ENCODE measurements at places on chromosomes 1 and 21.
A peak's percentile ranks its signal among the peaks of the same experiment; 100 is the strongest.

GRCh38 chr1:207223162-207223561, 98.3 kb upstream of the CD55 start:
- DNase-seq = no peak

DNA sequence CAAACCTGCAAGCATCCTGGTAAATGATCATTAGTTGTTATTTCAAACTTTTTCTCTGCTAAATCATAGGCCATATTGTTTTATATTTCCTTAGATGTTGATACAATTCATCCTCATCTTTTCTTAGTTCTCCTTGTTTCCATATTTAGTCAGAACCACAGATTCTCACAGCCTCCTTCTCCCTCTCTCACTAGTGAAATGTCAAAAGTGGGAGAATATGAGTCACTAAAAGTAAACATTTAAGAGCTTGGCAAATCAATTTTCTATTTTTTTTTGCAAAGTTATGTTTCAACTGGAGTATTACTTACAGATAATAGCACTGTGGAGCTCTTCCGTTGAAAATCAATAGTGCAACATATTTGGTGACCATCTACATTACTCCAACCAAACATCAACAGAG, 308.8 kb downstream of the COL11A1 start:
- DNase-seq = no peak

GRCh38 chr1:27366113-27366410, 699 bp downstream of the MAP3K6 start:
- peak; percentile 67 for DNase-seq

GRCh38 chr1:245704765-245705164, 550.0 kb downstream of the KIF26B start:
- no peak for DNase-seq

GRCh38 chr1:17236779-17237560, 11.9 kb upstream of the PADI3 start:
- DNase-seq = peak; percentile 88

DNA sequence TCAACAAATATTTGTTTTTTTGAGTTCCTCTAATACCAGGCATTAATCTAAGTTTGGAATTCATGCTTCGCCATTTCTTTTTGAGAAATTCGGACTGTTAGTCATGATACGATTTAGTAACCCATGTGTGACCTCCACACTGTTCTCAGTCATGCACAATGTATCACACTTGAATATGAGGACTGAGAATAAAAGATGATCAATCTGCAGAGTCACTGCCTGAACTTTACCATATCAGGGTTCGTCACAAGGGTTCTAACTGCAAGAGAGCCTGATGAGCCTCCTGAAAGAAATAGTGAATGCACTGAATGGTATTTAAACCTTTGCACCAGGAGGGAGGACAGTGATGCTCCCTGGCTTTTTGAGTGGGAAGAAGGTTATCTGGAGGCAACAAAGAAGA, 10.9 kb upstream of the FASLG start:
- no peak for DNase-seq

- DNase-seq = no peak
Measured at GRCh38 chr1:155974208-155975115, 3.9 kb downstream of the ARHGEF2 start.

DNA sequence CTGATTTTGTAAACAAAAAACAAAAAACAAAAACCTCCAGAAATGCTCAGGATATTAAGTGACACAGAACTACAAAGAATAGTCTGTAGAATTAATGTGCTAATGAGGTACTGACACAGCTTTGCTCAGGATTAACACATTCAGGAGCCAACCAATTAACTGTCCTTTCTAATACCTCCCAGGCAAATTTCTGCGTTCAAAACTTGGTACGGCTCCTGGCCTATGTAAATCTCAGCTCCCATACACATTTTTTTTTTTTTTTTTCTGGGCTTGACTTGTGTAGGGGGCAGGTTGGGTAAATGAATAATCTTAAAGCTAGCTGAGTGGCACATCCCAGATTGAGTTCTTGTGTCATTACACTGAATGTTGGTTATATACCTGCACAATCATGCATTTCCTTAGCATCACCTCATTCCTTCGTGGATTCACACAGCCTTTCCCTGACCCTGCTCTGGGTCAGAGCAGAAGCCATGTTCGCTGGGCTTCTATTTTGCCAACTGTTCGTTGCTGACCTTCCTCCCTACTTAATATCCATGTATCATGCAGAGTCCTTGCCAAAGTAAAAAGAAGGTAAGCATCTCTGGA, 12.6 kb upstream of the IER5 start:
- DNase-seq = no peak

GRCh38 chr21:42191064-42191463, 27.9 kb upstream of the ABCG1 start:
- no peak for DNase-seq

DNA sequence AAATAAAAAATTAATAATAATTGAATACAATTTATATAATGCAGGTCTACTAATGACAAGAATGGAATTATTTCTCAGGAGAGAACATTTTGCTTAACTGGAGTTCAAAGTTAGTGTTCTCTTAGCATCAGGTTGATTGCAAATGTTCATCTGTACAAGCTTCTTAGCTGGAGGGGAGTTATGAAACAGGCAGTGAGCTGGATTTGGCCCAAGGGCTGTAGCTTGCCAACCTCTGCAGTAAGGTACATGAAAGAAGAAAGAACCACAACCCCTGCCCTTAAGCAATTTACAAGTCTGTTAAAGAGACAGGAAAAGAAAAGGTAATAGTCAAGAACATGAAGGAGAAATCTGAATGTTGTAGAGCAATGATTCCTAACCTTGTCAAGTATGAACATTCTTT, 17.0 kb downstream of the LPGAT1 start:
- no peak for DNase-seq

- DNase-seq = no peak
Measured at GRCh38 chr1:102858695-102859094, 249.6 kb downstream of the COL11A1 start.

DNA sequence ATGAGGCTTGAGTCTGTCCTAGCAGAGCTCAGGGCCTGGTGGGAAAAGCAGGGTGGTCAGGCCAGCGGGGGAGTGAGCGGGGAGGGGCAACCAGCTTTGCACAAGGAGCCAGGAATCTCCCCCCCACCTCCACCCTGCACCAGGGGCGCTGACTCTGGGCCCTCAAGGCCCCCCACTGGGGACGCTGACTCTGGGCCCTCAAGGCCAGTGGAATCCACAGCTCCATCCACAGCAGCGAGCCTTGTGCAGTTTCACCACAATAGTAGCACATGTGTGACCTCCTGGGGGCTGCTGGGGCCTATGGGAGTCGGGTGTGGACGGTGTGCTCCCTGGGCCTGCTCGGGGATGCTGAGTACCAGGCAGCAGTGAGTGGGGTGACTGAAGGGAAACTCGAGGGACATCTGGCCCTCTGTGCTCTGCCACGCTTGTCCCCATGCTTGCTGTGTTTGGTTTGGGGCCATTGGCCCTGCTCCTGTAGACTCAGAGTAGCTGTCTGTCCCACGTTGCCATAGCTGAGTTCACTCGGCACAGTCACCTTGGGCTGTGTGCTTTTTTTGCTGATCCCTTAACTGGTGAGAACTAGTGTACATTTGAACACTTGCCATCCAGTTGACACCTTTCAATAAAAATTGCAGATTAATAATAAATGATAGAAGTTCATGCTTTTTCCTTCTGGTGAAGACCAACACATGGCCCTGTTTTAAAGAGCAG, 89.2 kb downstream of the ADARB1 start:
- no peak for DNase-seq

- DNase-seq = no peak
Measured at GRCh38 chr1:192489748-192490147, 85.8 kb upstream of the RGS1 start.

DNA sequence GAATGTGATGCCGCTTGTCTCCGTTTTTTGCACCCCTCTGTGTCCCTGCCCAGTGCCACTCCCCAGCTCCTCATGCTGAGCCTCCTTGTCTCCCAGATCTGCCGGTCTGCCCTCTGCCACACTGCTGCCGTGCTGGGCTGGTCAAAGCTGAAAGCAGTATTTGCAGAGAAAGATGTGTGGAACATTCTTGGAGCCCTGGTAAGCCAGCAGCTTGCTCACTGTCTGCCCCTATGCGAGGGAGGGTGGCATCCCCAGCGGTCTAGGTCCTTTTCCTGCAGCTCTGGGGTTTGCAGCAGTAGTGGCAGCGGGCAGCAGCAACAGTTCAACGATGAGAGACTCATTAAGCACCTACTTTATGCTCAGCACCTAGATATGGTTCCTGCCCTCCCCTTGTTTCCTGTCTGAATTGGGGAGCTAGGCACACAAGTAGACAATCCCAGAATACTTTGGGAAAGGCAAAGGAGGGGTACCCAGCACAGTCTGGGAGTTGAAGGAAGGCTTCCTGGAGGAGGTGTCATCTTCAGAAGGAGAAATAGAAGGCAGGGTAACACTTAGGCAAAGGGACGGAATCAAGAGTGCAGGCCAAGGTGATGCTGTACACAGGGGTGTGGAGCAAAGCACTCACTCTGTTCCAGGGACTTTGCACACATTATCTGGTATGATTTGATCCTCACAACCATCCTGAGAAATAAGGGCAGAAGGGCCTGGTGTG, 63.1 kb downstream of the KIF21B start:
- no peak for DNase-seq

- DNase-seq = no peak
Measured at GRCh38 chr1:63665824-63666223, 72.6 kb downstream of the PGM1 start.

DNA sequence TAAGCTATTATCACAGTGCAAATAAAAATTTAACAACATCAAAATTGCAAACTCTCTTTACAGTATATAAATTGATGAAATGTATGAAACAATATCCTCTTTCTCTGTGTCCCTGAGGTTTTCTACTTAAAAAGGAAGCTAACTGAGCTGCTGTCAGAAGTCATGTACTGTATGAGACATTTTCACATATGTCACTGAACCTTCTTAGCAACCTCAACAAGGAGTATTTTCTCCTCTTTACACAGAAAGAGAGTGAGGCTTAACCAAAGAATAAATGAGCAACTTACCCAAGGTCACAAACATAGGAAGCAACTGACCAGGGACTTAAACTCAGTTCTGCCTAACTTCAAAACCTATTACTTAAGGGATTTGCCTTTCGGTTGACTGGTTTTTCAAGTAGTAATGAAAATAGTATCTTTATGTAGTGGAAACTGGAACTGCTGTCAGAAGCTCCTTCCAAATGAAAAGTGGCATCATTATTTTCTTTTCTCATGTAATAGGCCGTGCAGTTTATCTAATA, 288.9 kb downstream of the LRRIQ3 start:
- no peak for DNase-seq

DNA sequence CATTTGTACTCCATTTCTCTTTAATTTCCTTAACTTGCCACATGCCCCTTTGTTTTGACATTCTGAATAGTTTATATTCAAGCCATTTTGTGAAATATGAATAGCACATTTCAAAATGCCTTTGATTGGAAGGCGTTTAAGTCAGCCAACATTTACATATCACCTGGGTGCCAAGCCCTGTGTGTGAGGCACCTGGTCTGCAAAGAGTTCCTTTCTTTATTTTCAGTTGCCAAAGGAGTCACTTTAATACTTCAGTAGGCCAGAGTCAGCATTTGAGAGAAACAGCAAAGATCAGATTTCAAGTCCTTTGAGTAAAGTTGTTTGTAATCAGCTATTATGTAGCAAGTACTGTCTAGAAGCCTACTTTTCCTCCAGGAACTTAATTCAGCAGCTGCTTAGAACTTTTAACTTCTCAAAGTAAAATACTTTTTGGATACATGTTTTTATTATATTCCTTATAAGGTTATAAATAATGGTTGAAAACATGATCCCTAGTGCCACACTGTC, 70.8 kb downstream of the DTL start:
- DNase-seq = no peak

DNA sequence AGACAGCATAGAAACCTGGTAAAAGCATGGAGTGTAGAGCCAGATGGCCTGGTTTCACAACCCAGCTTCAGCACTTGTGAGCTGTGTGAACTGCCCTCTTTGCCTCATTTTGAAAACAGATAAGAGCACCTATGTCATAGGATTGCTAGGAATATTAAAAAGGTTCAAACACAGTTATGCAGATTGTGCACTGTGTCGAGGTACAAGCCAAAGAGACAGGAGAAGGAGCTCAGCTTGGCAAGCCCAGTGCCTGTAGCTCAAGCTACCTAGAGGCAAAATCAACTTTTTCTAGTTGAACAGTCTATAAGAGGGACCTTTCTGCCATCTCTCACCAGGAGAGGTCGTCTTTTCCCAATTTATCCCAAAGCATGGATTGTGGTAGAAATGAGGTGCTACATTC, 5.0 kb downstream of the CHODL start:
- DNase-seq = no peak

DNA sequence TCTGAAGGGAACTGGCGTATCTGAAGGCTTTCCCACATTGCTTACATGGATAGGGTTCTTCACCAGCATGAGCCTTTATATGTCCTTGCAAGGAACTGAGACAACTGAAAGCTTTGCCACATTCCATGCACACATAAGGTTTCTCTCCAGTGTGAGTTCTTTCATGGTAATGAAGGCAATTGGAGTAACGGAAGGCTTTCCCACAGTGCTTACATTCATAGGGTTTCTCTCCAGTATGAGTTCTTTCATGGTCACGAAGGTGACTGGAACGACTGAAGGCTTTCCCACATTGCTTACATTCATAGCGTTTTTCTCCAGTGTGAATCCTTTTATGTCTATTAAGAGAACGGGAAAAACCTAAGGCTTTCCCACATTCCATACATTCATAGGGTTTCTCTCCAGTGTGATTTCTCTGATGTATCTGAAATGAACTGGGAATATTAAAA, 15.0 kb downstream of the ZNF124 start:
- no peak for DNase-seq

DNA sequence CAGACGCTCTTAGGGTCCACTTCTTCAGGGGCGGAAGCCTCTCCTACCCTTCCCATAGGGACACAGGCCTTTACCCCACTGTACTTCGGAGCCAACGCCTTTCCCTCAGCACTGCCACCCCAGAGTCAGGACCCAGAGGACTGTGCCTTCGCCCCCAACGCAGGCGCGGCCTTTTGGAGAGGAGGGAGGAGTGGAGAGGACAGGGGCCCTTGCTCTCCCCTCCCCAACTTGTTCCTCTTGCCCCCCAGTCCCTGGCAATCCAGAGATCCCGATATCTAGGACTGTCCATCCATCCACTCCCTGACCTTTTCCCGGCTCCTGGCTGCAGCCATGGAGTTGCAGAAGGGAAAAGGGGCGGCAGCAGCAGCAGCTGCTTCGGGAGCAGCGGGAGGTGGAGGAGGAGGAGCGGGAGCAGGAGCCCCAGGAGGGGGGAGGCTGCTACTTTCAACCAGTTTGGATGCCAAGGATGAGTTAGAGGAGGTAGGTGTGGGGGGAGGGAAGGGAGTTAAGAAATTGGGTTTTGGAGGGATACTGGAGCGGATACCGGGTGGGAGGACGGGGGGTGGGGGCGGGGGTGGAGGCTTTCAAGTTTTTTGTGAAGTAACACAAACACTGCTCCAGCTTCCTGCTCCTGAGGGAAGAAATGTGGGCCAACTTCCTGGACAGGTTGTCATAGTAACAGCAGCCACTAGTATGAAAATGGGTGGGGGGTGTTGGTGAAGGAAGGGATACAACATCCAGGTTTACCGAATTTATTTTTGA, 636 bp downstream of the INTS3 start:
- DNase-seq = peak; percentile 34

GRCh38 chr1:75237316-75237715, 103.1 kb downstream of the LHX8 start:
- no peak for DNase-seq

- no peak for DNase-seq
Measured at GRCh38 chr1:236172041-236172579, 29.8 kb downstream of the GPR137B start.
